ENCODE measurements at places on chromosomes 4 and X.

DNA sequence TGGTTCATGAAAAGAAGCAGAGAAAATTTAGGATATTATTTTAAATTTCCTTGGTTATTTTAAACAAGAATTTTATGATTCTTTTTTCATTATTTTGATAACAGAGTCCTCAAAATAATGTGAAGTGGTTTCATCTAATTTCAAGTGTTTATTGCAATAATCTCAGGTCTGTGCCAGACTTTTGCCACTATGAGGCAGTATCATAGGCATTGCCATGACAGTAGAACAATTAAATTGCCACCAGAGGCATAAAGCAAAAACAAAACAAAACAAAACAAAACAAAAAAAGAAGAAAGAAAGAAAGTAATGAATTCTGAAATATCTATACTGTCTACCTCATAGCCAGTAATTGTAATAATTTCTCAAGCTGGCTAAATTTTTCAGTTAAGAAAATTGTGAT is 739.2 kb downstream of the KCTD8 start:
- DNase-seq = no peak

DNA sequence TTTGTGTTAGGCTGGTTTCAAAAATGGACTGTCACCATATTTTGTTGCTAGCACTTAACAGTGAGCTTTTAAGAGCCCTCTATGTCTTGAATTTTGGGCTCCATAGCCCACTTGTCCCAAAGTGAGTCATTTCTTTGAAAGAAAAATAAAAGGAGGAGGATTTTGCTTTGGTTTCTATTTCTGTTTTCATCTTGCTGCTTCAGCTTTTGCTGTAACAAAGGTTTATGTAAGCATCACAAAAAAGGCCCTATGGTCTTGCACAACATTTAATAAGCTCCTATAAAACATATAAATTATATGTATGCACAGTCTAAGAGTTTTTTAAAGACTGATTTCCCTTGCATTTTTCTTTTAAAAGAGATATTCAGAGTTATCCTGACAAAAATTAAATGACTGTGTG is 105.2 kb downstream of the PHOX2B start:
- no peak for DNase-seq

- DNase-seq = no peak
Measured at GRCh38 chrX:132652871-132653270, 164.0 kb upstream of the MBNL3 start.

- no peak for DNase-seq
Measured at GRCh38 chr4:23577398-23577797, 312.4 kb downstream of the PPARGC1A start.

DNA sequence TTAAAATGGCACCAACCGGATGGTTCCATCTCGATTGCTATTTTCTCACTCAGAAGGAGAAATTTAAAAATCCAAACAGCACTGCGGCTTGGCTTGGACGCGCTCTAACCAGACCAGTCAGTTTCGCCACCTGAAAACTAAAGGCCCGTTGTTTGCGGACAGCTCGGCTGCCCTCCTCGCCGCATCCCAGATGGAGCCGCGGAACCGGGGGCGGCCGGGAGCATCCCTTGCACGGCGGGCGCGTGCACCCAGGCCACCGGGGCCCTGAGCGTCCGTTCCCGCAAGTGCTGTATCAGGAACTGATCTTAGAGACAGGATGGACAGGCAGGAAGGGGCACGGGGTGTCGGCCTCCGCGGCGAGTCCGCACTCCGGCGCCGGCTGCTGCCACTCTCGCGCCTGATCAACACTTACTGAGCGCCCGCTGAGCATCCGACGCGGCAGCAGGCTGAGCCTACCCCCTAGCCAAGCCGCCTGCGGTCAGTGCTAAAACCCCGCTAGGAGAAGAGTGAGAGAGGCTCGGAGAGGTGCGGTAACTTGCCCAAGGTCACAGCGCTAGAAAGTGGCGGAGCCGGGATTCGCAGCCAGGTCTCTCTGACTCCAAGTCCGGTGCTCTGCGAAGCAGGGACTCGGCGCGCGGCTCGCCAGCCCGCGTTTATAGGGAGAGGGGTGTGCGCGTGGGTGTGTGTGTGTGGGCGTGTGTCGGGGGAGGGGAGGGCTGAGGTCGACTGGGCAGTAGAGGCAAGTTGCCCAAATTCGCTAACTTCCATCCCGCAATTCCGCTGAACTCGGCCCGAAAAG is at the start of gene CITED1:
Gene CITED1 (minus strand): TSS at position 629 of the 799 bp plus-strand sequence. CDS start 3,045 bp downstream, outside the sequence.
- DNase-seq = peak; percentile 4

GRCh38 chr4:42673082-42673425 is 16.1 kb upstream of the ATP8A1 start:
- no peak for DNase-seq

GRCh38 chrX:23959781-23960180 is 52.0 kb downstream of the CXorf58 start:
- DNase-seq = no peak

- DNase-seq = no peak
Measured at GRCh38 chr4:107856901-107857300, 32.2 kb downstream of the SGMS2 start.

DNA sequence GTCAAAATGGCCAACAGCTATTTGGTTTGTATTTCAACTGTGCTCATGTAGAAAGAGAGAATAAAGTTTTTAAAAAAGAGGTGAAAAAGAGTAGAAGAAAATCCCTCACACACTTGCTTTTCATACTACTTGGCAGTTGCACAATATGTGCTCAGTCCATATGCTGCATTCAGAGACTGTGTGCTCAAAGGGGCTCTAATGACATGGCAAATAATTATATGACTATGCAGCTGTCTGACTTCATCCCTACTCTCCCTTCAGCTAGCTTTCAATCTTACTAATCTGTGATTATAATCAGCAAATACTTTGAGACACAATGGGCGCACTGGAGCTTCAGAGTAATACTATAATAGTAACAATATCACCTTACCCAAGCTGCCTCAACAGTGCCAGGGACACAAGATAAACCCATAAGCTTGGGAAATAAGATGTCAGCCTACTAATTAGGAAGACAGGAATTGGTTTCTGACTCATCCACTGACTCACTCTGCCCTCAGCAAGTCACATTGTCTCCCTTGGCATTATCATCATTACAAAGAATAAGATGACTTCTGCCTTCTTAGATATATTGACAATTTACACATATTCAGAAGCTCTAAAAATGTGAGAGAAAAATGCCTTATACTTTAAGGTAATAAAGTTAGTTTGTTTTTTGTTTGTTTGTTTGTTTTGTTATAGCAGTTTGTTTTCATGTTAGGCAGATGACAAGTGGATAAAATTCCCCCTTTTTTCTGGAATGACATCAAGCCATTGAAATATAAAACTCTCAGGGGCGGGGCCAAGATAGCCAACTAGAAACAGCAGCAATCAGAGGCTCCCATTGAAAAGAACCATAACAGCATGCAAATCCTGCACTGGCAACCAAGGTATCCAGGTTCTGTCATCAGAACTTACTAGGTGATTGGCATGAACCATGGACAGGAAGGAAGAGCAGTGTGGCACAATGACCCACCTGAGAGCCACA is 311.6 kb downstream of the FAM133A start:
- DNase-seq = no peak

DNA sequence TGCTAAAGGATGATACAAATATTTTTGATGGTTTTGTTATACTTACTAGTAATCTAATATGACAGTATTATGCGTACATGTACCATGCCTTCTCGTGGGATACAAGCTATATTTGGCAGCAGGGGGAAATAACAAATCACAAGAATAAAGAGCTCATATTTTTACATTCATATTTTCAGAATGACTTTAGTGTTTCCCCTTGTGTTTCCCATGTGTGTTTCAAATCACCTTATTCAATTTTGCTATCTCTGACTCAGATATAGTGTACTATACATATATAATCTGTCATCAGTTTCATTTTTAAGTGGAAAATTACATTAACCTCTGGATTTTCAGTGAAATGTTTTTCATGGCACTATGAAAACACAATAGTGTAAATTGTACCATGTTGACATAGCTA is 146.8 kb downstream of the RPA4 start:
- no peak for DNase-seq

GRCh38 chrX:16832301-16832700 is 37.9 kb downstream of the RBBP7 start:
- no peak for DNase-seq

DNA sequence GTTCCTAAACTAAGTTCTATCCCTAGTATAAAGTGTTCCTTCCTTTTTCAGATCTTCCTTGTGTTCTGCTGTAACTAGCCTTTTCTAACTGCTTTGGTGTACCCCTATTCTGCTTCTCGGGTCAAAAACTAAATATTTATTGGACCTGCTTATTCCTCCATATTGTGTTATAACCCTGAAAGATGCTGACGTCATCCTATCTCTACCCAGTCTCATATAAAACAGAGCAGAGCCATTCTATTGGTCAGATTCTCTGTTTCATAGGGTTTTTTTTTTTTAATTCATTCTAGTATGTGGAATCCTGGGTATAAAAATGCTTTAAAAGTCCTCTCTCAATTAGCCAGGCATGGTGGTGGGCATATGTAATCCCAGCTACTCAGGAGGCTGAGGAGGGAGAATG is 349.7 kb downstream of the ACTRT1 start:
- DNase-seq = no peak

DNA sequence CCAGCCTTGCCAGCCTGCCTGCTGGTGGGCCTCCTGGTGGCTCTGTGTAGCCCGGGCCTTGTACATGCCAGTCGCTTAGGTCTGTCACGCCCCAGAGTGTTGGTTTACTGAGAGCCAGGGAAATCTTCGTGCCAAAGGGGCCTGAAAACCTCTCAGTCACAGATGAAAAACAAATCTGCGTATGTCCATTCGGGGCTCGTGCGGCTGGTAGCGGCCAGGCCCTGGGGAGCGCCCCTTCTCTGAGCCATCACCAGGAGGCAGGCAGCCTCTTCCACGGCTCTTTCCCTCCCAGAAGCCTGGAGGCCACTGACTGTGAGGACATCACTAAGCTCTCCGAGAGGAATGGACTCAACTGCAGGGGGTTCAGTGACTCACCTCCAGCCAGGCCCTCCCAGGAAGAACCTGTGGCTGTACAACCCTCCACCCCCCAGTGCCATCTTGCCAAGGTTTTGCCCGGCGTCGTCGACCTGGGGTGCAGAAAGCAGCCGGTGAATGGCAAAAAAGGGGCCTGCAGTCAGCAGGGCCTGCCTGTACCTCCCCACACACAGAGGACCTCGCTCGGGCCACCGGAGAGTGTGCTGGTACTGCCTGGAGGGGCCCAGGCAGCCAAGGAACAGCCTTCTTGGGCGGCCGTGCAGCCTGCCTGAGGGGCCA is 162.2 kb downstream of the BCOR start:
- no peak for DNase-seq

DNA sequence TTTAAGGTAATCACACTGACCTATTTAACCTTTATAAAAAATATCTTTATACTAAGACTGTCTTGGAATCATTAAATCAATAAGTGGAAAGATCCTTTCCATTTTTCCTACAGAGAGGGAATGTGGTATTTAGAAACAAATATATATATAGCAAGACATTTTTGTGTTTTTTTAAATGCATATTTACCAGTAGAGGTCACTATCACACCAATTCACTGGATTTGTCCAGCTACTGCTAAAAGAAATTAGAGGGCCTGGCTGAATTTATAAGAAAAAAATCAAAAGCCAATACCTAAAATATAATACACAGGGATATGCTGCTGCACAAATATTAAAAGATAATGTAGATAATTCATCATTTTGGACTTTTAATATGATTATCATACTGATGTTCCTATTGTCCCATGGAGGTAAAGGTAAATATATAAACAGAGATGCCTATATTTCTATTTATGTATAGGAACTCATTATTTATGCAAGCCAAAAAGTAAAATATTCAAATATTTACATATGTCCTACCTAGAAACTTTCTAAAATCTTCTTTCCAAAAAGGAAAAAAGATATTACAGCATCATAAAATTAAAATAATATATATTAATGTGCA is 69.5 kb downstream of the PDE5A start:
- DNase-seq = no peak

DNA sequence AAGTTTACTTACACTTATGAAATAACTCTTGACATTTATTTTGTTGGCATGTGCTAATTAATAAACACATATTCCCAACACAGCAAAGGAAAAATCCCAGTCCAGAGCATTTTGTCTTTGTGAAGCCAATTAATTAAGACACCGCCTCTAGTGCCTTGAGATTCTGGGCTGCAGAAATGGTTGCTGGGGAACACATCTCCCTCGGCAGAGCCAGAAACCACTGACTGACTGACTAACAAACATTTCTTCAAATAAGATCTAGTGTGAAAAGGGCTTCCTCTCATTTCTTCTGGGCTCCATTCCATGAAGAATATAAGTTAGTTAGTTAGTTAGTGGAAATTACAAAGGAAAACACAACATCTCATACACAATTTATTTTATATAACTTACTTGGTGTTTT is 28.4 kb upstream of the NAP1L5 start:
- DNase-seq = no peak

DNA sequence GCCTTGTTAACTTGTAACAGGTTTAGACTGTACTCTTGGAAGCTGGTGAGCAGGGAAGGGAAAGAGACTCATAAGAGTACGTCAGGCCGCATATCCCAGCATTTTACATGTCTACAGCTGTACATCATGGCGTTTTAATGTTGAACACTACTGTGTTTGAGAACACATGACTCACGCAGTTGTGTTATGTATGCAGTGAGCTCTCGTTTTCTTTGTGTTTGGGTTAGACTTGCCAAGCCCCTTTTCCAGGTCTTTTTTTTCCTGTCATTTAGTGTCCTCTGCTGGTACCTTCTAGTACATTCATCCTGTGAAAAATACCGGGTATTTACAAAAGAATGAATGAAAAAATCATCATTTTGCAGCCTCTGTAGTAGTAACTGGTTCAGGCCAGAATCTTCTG is 35.3 kb downstream of the SMS start:
- DNase-seq = no peak
